ENCODE measurements at places on chromosomes 16 and 17. TPM values are rescaled to one million over a fixed set of nuclear protein-coding genes. Genes with fewer than 3 reads are reported as not detected.

The APOBR gene
- polyA plus RNA-seq = 0.28 TPM

The TMEM238L gene
- polyA plus RNA-seq = not detected

The PLCD3 gene
- polyA plus RNA-seq = 0.26 TPM

The MAPT gene
- not detected for polyA plus RNA-seq

The ENPP7 gene
- polyA plus RNA-seq = not detected

The FAHD1 gene
- 33.6 TPM for polyA plus RNA-seq

The PRSS22 gene
- polyA plus RNA-seq = not detected

The PYY gene
- not detected for polyA plus RNA-seq

The KCTD5 gene
- polyA plus RNA-seq = 43.4 TPM

The AURKB gene
- polyA plus RNA-seq = 209 TPM

The DNAAF8 gene
- 0.20 TPM for polyA plus RNA-seq

All from GM12878 (cell line).